Suppressor macrophage treated with lipopolysaccharide for 4 hours (primary cell): ENCODE measurements at places on chromosomes 7 and 10.

GRCh38 chr7:81260152-81260551 is 341.3 kb upstream of the SEMA3C start:
- no peak for DNase-seq

- DNase-seq, result peak; percentile 45
These were observed 1214.1 kb downstream of the SORCS1 start for GRCh38 chr10:105950410-105950809.

DNA sequence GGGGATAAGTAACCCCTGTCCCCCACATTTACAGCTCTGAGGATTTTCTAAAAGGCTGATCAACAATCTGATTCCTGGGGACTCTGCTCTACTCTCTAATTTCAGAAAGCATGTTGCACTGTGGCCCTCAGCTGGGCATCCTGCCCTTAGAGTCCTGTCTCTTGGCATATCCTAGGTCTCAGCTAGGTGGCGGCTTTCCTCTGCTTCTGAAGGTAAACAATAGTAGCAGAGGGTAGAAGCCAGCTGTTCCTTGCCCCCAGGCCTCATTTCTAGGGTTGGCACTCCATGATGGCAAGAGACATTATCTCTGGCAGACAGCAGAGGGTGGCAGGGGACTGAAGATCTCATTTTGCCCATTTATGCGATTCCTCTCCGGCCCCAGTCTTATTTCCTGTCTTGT is 77.0 kb downstream of the ADCYAP1R1 start:
- no peak for DNase-seq

DNA sequence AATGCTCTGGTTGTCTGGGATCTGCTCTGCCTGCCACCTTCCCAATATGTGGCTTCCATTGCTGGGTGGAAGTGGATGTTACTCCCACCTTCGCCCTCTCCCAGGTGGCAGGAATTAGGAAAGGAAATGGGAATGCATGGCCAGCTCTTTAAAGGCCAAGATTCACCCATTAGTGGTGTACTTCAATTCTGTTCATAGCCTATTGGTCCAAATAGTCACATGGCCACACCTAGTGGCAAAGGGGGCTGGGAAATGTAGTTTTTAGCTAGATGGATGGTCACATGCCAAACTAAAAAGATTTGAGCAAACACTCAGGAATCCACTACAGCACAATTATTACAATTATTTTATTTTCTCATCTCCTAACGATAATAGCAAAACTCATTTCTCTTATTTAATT is 135.1 kb downstream of the NPY start:
- DNase-seq, result no peak

DNA sequence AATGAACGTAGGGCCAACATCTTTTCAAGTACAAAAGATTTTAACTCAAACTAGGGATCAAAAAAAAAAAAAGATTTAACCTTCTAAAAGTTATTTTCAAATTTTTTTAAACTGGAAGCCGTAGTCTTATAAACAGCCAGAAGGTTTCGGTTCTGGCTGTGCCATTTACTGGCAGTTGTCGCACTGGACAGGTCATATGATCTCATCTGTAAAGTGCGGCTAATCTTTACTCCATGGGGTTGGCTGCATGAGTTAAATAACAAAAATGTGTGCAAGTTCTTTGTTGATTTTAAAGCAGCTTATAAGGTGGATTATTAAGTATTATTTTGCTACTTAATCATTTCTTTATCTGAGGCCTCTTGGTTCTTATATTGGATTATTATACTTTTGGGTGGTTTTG is 36.6 kb downstream of the TRUB1 start:
- DNase-seq, result no peak

DNA sequence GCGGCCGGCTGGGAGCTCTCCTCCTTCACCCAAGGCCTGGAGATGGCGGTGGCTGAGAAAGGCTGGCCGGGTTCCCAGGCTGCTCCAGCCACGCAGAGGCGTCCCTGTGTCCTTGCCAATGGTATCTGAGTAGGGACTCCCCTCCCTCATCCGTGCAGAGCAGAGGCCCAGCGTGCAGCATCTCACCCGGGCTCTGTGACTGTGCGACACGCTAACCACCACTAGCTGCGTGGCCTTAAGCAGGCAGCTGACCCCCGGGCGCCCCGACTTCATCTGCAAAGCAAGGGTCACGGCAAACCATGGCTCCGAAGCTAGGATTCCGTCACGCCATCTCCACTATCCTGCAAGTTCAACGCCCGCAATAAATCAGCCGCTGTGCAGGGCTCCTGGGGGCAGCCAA is 47.2 kb upstream of the TNRC18 start:
- DNase-seq, result no peak

DNA sequence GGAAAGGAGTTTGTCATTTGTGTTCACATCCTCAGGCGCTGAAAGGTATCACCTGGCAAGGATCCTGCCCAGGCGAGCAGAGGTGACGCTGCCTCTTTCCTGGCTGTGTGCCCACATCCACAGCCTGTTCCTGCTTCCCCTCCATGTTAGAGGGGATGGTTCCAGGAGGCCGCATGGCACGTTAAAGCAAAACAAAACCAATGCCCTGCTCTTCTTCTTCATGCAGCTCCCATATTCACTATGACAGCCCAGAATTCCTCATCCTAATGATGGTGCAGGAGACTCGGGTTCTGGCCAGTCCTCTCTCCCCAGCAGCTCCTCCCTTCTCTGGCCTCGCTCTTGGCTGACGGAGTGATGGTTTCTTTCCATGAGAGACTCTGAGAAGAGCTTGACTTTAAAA is 678.5 kb upstream of the ANKRD30A start:
- DNase-seq, result no peak

DNA sequence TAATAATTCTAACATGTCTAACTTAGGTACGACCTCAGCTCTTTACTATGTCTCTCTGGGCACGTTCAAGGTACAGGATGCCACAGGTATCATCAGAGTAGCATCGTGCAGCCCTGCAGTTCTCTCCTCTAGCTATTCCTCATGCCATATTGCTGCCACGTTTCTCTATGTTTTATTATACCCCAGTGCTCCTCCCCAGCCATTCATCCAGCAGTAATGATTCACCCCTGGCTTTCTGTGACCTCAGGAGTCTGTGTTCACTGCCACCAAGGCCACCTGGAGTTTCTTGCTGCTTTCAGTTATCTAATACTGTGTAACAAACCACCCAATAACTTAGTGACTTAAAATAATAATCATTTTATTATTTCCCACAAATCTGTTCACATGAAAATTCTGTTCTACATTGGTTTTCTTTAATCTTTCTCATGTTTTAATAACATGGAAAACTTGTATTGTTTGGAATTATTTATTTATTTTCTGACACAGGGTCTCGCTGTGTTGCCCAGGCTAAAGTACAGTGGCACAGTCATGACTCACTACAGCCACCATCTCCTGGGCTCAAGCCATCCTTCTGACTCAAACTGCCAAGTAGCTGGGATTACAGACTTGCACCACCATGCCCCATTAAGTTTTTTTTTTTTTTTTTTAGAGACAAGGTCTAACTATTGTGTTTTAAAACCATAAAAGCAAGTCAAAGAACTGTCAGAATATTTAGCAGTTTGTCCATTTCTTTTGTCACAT is 21.8 kb downstream of the REEP3 start:
- no peak for DNase-seq

- DNase-seq, result no peak
These were observed 159.1 kb downstream of the UBE2H start for GRCh38 chr7:129793506-129794310.

DNA sequence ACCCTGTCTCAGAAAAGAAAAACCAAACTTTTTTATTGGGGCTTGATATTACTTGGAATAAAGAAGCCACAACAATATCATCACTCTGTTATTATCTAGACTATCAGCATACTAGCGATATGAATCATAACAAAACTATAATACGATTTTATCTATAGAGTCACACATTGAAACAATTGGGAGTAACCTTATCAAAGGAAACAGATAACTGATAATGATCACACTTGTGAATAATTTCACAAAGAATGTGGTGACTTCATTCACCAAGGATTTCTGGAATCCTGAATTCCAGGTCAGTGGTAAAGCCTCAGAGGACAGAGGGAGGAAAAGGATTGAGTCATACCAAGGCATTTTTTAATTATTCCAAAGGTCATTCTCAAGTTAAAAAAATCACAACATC is 32.1 kb upstream of the NMT2 start:
- no peak for DNase-seq

DNA sequence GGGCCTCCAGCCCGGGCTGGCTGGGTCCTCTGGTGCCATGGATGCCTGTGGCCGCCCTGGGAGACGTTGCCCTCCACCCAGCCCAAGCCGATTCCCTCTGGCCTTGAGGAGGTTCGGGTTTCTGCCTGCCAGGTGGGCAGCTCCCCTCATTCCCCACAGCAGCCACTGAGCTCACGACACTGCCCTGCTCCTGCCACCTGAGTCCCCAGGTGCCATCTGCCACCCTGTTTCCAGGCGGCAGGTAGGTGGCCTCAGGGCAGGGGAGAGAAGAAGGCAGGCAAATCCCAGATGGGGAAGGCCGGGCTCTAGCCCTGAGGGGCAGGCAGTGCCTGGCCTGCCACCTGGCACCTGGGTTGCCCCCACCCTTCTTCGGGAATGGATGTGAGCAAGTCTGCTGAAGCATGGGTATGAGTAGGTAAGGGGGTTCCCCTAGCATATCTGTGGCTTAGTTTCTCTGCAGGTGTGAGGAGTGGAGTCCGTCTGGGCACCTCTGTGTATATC is 92.2 kb upstream of the PPIF start:
- no peak for DNase-seq

GRCh38 chr10:66038623-66039022 is 887.2 kb upstream of the LRRTM3 start:
- no peak for DNase-seq

DNA sequence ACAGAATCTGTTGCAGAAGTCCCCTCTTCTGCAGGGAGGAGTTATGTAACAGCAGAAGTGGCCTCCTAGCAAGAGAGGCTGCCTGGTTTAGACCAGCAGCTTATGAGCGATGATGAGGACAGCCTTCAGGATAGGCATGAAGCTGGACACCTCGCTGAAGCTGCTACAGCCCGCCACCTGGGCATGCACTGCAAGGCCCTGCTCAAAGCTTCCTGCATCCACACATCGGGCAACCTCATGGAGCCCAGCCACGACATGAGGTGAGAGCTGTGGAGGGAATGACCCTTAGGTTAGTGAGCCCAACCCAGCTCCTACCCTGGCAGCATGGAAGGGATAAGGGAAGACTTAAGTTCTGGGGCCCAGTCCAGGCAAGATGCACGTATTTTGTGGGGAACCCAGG is 24.7 kb downstream of the WNT8B start:
- DNase-seq, result no peak

GRCh38 chr10:89926736-89927135 is 225.3 kb downstream of the KIF20B start:
- DNase-seq, result no peak

GRCh38 chr10:95525033-95525418 is 36.1 kb downstream of the SORBS1 start:
- no peak for DNase-seq

DNA sequence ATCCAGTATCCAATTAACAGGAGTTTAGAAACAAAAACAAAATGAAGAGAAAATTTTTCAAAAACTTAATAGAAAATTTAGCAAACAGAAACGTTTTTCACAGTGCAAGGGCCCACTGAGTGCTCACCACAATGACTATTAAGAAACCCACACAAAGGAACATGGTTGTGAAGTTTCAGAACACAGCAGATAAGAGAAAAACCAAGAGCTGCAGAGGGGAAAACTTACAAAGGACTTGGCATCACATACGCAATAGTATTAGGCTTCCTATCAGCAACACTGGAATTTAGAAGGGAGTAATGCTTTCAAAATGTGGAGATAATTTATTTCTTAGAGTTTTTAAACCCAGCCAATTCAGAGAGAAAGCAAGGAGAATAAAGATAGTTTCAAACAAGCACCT is 1.7 kb upstream of the C7orf25 start:
- no peak for DNase-seq

DNA sequence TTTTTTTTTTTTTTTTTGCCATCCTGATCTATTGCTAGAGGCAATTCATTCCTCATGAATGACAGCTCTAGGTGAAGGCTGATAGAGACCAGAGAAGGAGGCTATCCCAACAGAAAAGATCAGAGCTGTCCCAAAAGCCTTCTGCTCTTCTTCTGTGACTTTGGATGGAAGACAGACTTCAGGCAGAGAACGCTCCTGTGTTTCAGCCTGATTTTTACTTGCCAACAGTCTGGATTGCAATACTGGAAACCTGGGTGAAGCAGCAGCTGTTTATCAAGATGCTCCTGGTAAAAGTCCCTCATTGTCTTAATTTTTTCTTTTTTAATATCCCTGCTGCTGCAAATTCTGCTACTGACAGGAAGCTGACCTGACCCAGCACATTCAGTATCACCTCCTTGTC is 219.5 kb downstream of the CCDC3 start:
- no peak for DNase-seq

DNA sequence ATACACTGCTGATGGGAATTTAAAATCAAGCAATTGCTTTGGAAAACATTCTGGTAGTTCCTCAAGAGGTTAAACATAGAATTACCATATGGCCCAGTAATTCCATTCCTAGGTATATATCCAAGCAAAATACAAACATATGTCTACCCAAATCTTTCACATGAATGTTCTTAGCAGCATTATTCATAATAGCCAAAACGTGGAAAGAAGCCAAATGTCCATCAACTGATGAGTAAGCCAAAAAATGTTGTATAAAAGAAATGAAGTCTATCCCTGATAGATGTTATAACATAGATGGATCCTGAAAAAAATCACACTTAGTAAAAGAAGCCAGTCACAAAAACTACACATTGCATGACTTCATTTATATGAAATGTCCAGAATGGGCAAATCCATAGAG is 893.0 kb downstream of the SORCS3 start:
- DNase-seq, result no peak

DNA sequence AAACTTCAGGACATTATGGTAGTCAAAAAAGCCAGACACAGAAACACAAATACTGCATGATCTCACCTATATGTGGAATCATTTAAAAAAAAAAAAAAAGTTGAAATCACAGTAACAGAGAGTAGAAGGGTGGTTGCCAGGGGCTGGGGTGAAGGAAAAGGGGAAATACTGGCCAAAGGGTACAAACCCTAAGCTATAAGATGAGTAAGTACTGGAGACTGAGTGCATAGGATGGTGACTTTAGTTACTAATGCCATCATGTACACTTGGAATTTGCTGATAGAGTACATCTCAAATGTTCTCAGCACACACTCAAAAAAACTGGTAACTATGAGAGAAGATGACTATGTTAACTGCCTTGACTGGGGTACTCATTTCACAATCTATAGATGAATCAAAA is 39.9 kb downstream of the JCAD start:
- DNase-seq, result no peak

- DNase-seq, result peak; percentile 59
These were observed 52.2 kb downstream of the CPEB3 start for GRCh38 chr10:92238586-92239098.

GRCh38 chr7:130987092-130987491 is 253.1 kb upstream of the KLF14 start:
- DNase-seq, result no peak

- no peak for DNase-seq
These were observed 186.0 kb upstream of the MGMT start for GRCh38 chr10:129280908-129281586.
